ENCODE measurements at places on chromosomes 3 and 15.

DNA sequence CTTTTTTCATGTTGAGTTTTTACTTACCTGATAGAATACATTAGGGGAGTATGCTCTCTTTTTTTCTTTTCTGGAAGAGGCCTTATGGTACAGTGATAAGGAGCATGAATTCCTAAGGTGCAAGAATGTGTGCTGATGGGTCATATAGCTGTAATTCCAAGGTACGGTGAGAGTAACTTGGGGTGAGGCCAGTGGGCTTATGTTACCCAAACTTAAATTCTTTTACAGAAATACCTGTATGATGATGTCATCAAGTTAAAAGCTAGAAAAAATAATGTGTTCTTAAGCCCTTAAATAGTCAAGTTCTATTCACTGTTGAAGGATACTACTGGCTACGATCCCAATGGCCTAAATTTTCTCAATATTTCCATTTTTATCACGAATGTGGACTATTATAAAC is 111.2 kb downstream of the GMPS start:
- H3K27ac ChIP-seq, result no peak overlapping the region
- no peak overlapping the region for H3K4me3 ChIP-seq
- no peaks in the 10 kb centered on the region for H3K36me3 ChIP-seq
- no peaks in the 10 kb centered on the region for H3K27me3 ChIP-seq
- no peaks in the 10 kb centered on the region for H3K4me1 ChIP-seq

DNA sequence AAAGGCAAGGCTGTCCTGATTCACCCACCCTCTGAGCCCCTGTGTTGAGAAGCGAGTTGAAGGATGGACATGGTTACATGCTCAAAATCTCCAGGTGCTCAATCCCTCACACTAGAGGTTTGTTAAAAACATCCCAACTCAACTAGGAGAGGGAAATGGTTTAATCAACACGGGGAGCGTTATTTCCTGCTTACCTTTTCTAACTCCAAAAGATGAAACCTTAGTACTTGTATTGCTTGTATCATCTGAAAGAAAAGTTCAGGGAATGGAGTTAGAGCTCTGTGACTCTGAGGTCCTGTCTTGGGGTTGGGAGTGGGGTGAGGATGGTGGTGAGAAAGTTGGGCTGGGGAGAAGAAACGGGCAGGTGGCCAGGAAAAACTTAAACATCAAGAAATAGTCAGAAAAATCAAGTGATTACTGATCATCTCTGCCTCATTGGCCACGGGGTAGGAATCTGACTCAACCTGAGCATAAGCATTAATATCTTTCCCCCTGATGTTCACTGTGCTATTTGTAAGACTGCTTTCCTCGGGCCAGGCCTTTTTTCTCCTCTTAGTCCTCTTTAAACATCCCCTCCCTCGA is 5.9 kb downstream of the MEIS2 start:
- H3K4me3 ChIP-seq, result no peak overlapping the region
- H3K4me1 ChIP-seq, result peaks cover 13% of the 10 kb centered on the region
- no peaks in the 10 kb centered on the region for H3K36me3 ChIP-seq
- no peak for DNase-seq
- peaks cover 87% of the 10 kb centered on the region for H3K27me3 ChIP-seq
- H3K27ac ChIP-seq, result peak overlapping the region; percentile 29

DNA sequence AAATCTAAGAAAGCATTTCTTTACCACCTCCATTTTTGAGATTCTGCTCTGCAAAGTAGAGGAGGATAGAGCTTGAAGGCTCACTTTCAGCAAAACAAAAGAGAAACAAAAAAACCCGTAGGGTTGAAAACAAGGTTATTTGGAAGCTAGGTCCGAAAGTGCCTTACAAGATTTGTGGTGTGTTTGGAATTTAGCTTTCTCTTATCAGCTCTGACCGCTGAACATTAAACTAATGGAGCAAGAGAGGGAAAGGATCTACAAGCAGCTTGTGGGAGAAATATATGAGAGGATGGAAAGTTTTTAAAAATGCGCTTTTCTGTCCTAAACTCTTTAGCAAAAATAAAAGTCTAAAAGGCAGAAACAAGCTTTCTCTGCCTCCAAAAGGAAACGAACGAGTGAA is 545.5 kb downstream of the NTRK3 start:
- H3K4me1 ChIP-seq, result no peaks in the 10 kb centered on the region
- H3K27me3 ChIP-seq, result peaks cover 8% of the 10 kb centered on the region

GRCh38 chr3:132342183-132342582 is 25.0 kb downstream of the ACP3 start:
- peaks cover 10% of the 10 kb centered on the region for H3K4me1 ChIP-seq
- H3K36me3 ChIP-seq, result no peaks in the 10 kb centered on the region
- no peaks in the 10 kb centered on the region for H3K27me3 ChIP-seq
- no peak overlapping the region for H3K27ac ChIP-seq
- no peak overlapping the region for H3K4me3 ChIP-seq
- no peak for DNase-seq

DNA sequence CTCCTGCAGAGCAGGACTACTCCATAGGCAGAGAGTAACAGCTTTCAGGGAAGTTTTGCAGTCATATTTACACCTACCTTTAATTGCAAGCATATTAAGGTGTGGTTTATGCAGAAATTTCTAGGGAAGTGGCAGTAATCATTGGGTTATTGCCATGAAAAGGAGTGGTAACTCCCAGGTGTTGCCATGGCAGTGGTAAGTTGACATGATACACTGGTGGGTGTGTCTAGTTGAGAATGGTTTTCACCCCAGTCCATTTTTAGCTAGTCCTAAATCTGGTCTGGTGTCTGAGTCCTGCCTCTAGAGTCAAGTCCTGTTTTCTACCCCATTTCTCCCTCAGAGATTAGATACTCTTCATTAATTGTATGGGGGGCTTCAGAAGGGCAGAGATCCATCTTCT is 128.4 kb upstream of the GMNC start:
- no peaks in the 10 kb centered on the region for H3K36me3 ChIP-seq
- no peaks in the 10 kb centered on the region for H3K4me1 ChIP-seq

Data from RWPE2 (cell line).